Activated CD8-positive, alpha-beta memory T cell treated with anti-CD3 and anti-CD28 coated beads, Interleukin-2, amount 50 U/mL, for 4 hours (primary cell): ENCODE measurements at places on chromosomes 13 and 19.

DNA sequence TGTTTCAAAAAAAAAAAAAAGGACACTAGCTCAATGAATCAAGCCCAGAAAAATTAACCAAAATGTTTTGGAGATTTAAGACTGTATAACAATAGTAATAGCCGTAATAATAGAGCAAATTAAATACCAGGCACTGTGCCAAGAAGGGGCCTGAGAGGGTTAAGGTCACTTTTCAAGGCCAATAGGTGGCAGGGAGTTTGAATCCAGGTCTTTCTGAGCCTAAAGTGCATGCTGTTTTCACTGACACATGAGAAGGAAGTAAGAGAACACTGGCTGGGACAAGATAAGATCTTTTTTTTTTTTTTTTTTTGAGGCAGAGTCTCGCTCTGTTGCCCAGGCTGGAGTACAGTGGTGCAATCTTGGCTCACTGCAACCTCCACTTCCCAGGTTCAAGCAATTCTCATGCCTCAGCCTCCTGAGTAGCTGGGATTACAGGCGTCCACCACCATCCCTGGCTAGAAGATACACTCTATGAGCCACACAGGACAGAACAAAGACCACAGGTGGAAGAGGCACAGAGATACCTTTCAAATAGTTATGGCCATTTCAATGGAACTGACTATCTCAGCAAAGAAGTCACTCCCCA is 7.7 kb downstream of the FFAR2 start:
- no peak for DNase-seq

DNA sequence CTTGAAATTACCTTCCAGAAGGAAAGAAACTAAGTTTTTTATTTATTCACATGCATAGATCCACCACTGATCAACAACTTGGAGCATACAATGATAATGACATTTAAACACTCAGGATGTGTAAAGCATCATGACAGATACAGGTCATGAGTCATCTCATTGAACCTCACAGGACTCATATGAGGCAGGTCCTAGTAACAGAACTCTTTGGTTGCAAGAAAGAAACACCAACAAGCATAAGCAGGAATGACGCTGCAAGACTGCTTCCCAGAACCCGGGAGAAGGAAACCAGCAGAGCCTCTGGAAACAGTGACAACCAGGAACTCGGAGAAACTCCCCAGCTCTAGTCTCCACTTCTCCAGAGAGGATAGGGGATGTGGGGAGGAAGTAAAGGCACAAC is 60.8 kb upstream of the IPO5 start:
- no peak for DNase-seq

DNA sequence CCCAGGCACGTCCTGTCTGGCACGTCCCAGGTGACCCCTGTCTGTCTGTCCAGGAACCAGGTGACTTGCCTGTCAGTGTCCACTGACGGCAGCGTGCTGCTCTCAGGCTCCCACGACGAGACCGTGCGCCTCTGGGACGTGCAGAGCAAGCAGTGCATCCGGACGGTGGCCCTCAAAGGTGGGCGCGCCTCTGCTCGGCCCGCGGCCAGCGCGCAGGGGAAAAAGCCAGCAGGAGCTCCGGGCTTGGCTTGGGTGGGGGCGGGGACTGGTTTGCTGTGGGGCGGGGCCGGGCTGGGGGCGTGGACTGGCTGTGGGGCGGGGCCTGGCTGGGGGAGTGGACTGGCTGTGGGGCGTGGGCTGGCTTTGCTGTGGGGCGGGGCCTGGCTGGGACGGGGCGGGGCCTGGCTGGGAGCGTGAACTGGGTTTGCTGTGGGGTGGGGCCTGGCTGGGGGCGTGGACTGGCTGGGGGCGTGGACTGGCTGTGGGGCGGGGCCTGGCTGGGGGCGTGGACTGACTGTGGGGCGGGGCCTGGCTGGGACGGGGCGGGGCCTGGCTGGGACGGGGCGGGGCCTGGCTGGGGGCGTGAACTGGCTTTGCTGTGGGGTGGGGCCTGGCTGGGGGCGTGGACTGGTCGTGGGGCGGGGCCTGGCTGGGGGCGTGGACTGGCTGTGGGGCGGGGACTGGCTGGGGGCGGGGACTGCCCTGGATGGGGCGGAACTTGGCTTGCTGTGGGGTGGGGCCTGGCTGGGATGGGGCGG is 7.2 kb downstream of the WDR18 start:
- DNase-seq, result peak; percentile 42

DNA sequence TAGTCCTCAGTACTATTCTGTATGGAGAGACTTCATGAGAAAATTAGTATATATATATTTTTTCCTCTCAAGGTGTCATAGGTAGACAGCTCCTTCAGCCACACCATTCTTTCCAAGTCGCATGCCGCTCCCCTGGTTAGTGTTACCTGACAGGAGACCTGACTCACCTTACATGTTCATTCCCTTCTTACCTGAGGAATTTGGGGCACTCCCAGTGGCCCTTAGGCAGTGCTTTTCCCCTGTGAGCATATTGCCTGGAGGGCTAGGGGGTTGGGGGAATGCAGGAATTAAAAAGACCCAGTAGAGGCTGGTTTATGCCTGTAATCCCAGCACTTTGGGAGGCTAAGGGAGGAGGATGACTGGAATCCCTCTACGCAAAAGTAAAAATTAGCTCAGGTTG is 9.0 kb upstream of the ACTN4 start:
- DNase-seq, result no peak

DNA sequence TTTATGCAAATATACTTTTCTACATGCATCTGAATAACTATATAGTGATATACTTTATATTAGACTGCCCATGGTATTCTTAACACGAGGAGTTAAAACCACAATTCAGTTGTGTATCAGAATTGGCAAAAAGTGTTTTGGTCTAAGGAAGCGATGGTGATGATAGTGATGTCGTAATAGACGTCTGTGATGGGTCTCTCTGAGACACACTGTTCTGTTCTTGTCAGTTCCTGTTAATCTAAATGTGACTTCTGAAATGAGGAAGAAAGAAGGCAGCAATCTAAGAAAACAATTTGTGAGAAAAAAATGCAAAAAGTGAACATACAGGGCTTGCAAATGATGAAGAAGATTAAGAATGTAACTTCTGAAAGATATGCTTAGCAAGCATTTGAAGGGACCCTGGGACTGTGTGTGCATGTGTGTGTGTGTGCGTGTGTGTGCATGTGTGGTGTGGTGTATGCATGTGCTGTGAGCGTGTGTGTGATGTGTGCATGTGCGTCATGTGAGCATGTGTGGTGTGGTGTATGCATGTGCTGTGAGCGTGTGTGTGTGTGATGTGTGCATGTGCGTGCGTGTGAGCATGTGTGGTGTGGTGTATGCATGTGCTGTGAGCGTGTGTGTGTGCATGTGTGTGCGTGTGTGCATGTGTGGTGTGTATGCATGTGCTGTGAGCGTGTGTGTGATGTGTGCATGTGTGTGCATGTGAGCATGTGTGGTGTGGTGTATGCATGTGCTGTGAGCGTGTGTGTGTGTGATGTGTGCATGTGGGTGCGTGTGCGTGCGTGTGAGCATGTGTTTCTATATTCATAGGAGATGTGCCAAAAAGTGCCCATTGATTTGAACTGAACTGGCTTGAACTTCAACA is 131.8 kb downstream of the IRS2 start:
- no peak for DNase-seq

DNA sequence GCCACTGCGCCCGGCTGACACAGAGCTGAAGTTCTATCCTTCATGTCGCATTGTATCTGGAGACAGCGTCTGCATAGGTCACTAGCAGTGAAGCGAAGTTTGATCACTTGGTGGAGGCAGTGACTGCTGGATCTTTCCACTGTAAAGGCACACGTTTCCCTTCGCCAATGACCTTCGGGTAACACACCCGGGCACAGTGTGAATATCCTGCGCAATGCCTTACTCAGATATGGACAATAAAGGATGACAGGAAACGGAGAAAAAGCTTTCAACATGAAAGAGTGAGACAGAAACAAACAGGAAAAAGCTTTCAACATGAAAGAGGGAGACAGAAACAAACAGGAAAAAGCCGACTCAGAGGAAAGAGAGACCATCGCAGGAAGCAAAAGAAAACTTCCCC is 17.1 kb downstream of the ARL11 start:
- DNase-seq, result no peak

- DNase-seq, result no peak
Measured at GRCh38 chr19:49832556-49832955, 14.5 kb downstream of the MED25 start.

DNA sequence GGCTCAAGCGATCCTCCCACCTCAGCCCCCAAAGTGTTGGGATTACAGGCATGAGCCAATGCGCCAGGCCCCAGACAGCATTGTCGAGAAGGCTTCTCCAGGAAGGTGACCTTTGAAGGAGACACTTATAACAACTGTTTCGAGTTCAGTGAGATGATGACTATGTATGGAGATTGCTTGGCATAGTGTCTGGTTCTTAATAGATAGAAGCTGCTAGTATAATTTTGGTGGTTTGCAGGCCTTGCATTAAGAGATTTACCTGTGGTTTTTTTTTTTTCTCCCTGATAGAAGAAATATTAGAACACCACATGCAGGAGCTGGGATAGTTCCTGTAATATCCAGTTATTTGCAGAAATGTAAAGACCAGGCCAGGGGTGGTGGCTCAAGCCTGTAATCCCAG is 3.7 kb downstream of the MARCHF2 start:
- DNase-seq, result no peak

GRCh38 chr19:28744943-28745342 is 468.0 kb downstream of the UQCRFS1 start:
- no peak for DNase-seq

DNA sequence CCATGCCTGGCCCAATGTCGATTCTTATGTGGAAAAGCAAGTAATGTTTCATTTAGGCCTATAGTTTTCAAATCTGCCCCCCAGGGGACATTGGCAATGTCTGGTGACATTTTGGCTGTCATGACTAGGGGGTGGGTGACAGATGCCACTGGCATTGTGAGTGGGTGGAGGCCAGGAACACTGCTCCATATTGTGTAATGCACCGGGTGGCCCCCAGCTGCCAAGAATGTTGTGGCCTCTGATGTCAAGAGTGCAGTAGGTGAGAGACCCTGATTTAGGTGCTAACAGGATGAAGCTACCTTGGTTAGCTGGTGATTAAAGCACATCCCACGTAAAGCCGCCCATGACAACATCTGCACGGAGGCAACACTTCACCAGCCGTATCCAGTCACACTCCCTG is 10.8 kb downstream of the C19orf44 start:
- DNase-seq, result no peak

DNA sequence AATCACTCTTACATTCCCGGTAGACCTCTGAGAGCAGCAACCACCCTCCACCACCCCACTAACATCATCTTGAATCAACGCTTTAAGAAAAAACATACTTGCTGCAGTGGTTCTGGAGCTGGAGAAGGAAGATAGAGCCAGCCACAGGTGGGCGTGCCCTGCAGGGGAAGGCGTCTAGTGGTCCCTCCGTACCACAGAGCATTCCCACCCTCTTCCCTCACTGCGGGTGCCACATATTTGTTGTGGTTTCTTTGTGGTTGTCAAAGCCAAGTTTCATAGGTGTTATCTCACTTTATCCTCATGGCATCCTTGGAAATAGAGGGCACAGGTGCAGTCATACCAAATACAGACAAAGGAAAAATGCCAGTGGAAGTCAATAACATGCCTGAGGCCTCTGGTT is 22.2 kb downstream of the COL4A2 start:
- no peak for DNase-seq

DNA sequence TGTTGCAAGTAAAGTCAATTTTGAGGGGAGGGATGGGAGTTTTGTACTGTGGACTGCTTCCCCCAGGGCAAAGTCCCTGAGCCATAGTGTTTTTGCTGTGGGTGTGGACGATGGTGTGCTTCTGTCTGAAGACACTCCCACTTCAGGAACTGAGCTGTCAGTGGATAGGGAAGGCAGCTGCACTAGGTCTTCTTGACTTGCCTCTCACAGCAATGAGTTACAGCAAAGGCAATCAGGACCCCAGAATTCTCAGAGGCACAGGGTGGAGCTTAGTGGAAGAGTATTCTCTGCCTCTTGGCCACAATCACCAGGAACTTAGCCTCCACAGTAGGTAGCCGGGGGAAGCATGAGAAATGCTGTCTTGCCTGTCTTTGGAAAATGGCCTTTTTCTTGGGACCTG is 1416.6 kb upstream of the MIR17HG start:
- DNase-seq, result no peak

- peak; percentile 32 for DNase-seq
Measured at GRCh38 chr19:35216833-35217648, 11.5 kb downstream of the FAM187B start.

- DNase-seq, result peak; percentile 77
Measured at GRCh38 chr19:543910-544608, at the start of gene GZMM. Gene GZMM (plus strand): TSS chr19:544053. CDS start chr19:544072, 19 bp downstream.

- DNase-seq, result peak; percentile 79
Measured at GRCh38 chr19:17346109-17346671, 8.8 kb downstream of the GTPBP3 start.

DNA sequence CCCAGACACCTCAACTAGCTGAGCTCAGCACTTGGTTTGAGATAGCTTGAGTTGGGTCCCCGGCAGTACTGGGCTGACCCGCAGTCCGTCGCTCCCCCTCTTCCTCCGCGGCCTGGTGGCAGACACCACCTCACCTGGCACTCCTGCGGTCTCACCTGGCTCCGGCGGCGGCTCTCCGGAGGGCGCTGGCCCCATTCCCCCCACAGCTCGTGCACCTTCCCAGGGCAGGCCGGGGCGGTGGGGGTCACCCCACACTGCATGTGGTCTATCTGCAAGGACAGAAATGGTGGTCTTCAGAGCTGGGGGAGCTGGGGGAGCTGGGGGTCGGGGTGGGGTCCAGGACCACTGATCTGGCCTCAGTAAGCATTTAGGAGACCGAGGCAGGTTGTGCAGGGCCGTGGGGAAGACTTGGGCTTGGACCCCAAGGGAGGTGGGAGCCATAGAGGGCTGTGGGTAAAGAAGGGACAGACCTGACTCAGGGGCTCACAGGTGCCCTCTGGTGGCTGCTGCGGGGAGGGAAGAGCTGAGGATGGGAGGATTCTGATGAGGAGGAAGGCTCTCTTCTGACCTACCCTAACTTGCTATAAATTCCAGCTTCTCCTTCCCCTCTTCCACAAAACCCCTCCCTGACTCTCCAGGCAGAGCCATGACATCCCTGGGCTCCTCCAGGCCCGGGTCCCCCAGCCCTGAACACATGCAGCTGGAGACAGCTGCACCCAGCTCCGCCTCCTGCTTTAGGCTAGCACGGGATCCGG is 6.7 kb upstream of the PLIN4 start:
- DNase-seq, result peak; percentile 66

- DNase-seq, result no peak
Measured at GRCh38 chr13:45332036-45332830, 8.8 kb downstream of the TPT1 start.

- DNase-seq, result no peak
Measured at GRCh38 chr19:18503337-18503970, 18.4 kb downstream of the ELL start.

GRCh38 chr19:14361824-14362223 is 19.4 kb upstream of the ADGRE5 start:
- DNase-seq, result peak; percentile 44

GRCh38 chr19:47152205-47152604 is 21.6 kb downstream of the SAE1 start:
- no peak for DNase-seq

- DNase-seq, result no peak
Measured at GRCh38 chr13:44300895-44301638, 72.6 kb upstream of the SERP2 start.

- DNase-seq, result no peak
Measured at GRCh38 chr13:35787937-35788336, 311.4 kb upstream of the MAB21L1 start.
